Amniotic epithelial cell (primary cell): ENCODE measurements at places on chromosomes 11 and 22.

DNA sequence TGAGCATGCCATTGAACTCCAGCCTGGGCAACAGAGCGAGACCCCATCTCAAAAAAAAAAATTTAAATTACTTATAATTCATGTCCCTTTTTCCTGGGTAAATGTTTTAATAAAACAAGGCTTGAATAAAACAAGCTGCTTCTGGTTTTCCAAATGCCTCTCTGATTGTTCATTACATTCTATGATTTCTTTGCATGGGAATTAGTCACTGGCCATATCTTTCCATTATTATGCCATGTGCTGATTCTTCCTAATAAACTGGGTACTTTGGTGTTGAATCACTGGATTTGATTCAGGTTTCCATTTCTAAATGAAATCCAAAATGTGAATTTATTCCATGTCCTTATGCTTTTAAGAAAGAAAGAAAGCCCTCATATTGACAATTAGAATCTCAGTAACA is 42.6 kb downstream of the ZNF215 start:
- DNase-seq, result peak; percentile 46

DNA sequence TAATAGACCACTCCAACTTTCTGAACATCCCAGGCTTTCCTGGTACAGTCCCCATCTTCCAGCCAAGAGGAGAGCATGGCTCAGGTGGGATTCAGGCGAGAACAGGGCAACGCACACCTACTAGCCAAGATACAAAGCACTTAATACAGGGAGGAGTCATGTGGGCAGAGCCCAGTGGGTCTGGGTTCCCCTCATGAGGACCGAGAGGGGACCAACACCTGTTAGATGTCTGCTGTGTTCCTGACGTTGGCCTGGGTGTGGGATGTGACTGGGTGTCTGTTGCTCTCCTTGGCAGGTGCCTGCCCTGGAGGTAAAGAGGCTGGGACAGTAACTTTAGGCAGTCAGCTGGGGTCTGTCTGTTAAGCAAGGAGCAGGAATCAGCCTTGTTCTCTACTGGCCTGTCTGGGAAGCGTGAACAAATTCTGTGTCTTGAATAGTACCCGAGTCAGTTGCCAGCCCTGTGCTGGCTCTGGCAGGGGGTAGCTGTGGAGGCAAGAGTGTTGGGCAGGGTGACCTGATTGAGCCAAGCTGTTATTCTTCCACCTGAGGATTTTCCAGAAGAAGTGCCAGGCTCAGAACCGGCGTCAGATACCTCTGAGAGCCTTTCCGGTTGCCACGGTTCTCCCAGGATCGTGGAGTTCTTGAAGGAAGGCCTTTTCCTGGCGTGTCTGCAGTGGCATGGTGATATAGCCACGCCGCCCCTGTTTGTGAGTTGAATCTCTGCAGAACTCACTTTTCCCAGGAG is 56.3 kb downstream of the BCR start:
- no peak for DNase-seq

DNA sequence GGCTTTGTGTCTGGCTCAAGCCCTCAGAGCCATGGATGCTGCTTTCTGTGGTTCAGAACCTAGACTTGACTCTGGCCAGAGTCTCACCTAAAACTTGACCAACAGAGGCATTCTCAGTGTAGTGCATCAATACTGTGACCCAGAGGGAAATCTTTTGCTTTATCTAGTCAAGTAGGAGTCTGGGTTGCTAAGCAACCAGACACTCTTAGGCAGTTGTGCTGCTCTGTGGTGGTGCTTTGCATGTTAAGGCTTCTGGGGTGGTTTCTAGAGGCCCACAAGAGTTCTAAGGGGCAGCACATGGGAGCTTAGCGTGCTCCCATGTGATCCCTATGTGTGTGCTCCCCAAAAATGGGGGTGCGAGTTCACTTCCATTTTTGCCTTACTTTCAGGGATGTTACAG is 224.6 kb upstream of the PLET1 start:
- no peak for DNase-seq

- DNase-seq, result no peak
These were observed 86.9 kb downstream of the CACNG2 start for GRCh38 chr22:36616682-36617081.

- DNase-seq, result no peak
These were observed 733.4 kb downstream of the JRKL start for GRCh38 chr11:97123237-97123636.

- DNase-seq, result no peak
These were observed 2.4 kb downstream of the HPS4 start for GRCh38 chr22:26481112-26481693.

GRCh38 chr11:43212279-43212678 is 99.5 kb upstream of the API5 start:
- no peak for DNase-seq

DNA sequence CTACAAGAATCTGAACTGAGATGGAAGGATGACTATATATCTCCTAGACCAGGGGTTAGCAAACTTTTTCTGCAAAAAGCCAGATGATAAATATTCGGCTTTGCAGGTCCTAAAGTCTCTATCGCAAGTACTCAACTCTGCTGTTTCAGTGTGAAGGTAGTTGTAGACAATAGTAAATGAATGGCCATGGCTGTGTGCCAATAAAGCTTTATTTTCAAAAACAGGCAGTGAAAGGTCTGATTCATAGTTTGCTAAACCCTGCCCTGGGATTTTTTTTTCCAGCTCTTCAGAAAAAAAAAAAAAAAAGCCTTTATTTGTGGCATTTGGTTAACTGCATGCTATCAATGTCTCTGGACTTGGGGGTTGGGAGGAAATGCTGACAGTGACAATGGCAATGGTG is 37.5 kb downstream of the FAM227A start:
- peak; percentile 38 for DNase-seq

- DNase-seq, result no peak
These were observed 369.3 kb downstream of the CADM1 start for GRCh38 chr11:115134926-115135325.

DNA sequence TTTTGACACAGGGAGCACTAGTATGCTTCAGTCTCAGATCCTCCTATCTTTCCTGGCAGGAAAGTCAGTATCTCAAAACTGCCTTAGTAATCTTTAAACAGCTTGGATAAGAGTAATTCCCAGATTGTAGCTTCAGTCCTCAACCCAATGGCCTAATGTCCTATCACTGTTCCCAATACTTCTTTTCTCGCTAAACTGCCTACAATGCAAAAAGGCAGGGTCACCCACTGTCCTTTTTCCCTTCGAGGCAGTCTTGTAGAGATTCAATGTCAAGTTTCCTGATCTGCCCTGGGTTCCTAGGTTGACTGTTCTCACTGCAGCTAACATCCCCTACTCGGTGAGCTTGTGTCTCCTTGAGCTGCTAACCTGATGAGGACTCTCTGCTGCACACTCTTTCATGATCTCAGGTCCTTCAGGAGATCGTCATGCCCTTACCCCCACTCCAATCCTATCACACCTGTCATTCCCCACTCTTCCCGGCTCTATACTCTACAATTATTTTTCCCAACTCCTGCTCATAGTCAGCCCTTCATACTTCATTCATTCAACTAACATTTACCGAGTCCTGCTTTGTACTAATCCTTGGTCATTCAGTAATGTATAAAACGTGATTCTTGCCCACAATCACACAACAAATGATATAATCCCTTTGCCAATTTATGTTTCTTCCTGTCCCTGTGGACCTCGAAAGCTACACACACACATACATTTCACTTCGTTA is 904 bp downstream of the C2CD3 start:
- no peak for DNase-seq

- DNase-seq, result peak; percentile 2
These were observed 73.4 kb downstream of the LINC01488 start for GRCh38 chr11:69554849-69555248.
